ENCODE measurements at places on chromosomes 6 and 20.

DNA sequence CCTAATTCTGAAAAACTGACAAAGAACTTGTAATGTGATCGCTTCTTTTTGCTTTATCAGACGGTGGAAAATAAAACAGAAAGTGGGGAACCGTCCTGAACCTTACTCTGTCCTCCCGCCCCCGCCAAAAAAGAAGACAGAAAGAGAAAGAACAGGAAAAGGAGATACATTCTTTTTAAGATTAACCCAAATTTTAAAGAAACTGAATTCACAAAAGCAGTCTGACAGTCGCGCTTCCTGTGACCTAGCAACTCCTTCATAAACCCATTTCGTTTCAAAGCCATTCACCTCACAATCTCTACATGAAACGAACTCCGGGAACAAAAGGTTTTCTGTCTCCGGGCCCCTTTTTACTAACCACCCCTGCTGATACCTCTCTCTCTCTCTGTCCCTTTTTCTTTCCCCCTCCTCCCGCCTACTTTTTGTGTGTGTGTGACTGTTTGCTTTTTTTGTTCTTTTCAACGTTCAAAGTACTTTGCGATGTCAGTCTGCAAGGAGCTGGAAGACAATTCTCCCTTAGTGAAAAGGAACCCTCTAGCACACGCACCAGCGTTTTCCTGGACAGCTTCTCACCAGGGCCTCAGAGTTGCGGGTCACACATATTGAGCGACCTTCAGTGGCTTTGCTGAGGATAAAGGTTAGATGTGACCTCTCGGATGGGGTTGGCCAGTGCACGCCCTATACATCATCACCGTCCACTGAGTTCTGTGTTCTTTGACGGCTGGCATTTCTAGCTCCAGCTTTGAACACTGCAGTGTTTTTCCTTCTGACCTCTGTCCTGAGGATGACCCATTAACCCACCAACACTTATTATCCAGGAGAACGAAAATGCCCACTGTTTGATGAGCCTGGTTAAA lies 530 bp upstream of the NEDD9 start:
- no peak for DNase-seq

- no peak for DNase-seq
Measured at GRCh38 chr6:33897189-33897780, 93.5 kb upstream of the MLN start.

GRCh38 chr20:62860924-62861691 lies 514 bp downstream of the TCFL5 start:
- DNase-seq: no peak

- DNase-seq: no peak
Measured at GRCh38 chr6:144898741-144899140, 613.6 kb downstream of the UTRN start.

DNA sequence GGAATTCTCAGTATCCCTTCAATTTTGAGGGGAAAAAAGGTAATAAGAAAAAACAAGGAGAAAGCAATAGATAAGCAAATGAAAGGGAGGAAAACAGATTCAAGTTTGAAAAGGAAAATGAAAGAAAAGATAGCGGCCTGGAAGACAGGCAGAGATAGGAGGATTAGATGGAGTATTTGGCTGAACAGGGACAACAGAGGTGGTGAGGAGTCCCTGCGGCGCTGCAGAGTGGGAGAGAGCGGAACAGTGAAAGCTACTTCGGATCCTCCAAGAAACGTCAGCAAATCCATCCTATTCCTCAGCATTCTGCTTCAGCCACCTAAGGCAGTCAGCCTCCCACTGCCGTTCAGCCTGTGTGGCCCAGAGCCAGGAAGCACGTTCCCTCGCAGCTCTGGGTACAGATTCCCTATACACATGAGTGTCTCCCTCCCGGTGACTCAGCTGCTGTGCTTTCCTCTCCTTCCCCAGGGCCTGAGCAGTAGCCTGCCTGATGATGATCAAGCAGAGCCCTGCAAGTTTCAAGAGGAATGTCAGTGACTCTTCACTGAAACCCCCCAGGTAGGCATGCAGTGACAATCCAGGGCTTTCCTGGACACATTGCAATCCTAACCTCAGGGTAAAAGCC lies 43.4 kb upstream of the CDYL start:
- DNase-seq: peak; percentile 3

- DNase-seq: no peak
Measured at GRCh38 chr6:31920811-31921210, 6.7 kb upstream of the C2 start.

DNA sequence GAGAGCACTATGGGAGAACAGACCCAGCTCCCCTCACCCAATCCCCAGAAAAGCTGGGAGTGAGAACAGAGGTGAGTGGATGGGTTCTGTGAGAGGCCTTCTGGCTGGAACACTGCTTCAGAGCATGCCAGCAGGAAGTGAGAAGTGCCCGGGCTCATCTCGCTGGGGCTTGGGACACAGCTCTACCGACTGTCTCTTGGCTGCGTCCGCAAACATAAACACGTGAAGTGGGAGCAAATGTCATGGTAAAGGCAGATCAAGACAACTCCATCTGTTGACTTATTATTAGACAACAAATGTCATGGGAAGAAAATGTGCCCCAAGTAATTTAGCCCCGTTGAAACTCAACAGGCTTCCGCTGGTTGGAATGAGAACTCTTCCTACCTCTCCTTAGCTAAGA lies 25.9 kb downstream of the GNAS-AS1 start:
- DNase-seq: no peak

DNA sequence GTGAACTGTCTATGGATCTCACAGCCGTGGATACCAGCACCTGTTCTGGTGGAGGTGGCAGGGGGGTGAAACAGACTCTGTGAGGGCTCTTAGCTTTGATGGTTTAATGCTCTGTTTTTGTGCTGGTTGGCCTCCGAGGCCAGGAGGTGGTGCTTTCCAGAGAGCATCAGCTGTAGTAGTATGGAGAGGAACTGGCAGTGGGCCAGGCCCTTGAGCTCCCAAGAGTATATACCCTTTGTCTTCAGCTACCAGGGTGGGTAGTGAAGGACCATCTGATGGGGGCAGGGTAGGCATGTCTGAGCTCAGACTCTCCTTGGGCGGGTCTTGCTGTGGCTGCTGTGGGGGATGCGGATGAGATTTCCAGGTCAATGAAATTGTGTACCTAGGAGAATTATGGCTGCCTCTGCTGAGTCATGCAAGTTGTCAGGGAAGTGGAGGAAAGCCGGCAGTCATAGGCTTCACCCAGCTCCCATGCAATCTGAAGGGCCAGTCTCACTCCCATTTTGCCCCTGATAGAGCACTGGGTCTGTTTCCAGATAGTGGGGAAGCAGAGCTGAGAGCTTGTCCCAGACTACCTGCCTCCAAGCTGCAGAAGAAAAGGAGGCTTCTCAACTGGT lies 102.7 kb upstream of the AHI1 start:
- no peak for DNase-seq

All from hippocampal formation (tissue), 2 donors.